ENCODE measurements at places on chromosomes 7 and 10. TPM values are rescaled to one million over a fixed set of nuclear protein-coding genes. Genes with fewer than 3 reads are reported as not detected.

DNA sequence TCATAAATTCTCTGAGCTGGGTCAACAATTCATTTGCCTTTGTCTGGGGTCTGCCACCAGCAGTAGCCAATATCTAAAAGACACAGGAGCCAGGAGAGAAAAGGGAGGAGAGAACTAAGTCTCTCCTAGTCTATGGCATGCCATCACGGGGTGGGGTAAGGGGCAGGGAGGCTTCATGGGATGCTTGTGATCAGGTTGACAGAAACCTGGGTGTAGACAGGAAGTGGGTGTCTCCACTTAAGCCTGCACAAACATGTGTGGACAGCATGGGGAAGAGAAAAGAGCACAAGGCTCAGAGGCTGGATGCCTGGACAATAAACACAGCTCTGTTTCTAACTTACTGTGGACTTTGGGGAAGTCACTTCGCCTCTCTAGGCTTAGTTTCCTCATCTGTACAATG is 11.5 kb upstream of the C10orf53 start:
- DNase-seq = no peak

DNA sequence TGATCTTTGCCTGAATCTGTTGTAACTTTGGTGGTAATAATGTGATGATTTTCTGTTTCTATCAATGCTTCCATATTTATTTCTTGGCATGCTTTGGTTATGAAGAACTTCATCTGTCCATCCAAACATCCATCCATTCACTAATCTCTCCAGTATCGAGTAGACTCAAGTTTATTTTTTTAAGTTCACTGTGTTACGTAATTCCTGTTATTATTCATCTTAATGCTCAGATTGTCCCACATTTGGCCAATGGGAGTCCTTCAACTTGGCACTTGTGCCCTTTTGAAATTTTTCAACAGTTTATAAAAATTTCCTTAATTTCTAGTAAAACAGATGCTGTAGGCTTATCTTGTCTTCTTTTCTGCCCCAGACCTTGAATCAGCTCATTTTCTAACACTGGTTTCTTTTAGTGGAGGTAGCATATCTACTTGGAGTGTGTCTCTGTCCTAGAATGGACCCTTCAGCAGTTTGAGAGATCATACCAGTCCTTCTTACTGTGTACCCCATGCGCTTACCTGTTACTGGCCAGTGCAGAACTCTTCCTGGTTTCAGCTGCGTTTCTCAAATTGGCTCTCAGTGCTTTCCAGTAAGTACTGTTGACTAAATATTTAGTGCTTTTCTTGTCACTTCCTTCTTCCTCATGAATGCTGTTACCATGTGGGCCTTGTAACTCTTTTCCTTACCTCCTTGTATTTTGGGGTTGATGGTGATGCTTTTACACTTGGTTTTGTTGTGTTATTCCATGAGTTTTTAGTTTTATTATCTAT is 100.8 kb downstream of the MLLT10 start:
- no peak for DNase-seq

GRCh38 chr10:7334642-7334964 is 76.2 kb downstream of the SFMBT2 start:
- DNase-seq = no peak

Gene SPDYE5
- 1.9 TPM for polyA plus RNA-seq

DNA sequence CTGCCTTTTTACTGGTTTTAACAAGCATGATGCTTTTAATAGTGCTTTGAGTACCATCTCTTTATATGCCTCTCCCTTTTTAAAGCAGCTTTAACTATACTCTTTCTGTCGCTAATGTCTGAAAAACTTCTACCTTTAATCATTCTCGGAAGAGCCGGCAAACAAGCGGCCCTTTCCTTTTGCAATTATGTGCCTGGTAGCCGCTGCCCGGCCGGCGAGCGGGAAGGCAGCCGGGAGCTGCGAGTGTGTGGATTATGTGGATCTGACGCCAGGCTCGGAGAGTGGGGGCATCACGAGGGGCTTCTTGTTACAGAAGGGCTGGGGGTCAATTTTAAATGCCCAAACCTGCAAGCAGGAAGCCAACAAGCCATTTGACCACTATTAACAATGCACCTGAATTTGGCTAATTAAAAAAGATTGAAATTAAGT is 120.9 kb downstream of the BUB3 start:
- no peak for DNase-seq

GRCh38 chr7:710161-710560 is 16.3 kb upstream of the DNAAF5 start:
- DNase-seq = no peak

GRCh38 chr10:85925201-85925750 is 441.3 kb downstream of the GRID1 start:
- no peak for DNase-seq

- no peak for DNase-seq
These were observed 319.4 kb upstream of the FZD8 start for GRCh38 chr10:35961501-35961900.

Gene SEPHS1
- 53.0 TPM for polyA plus RNA-seq

Gene LSM5
- 59.6 TPM for polyA plus RNA-seq

DNA sequence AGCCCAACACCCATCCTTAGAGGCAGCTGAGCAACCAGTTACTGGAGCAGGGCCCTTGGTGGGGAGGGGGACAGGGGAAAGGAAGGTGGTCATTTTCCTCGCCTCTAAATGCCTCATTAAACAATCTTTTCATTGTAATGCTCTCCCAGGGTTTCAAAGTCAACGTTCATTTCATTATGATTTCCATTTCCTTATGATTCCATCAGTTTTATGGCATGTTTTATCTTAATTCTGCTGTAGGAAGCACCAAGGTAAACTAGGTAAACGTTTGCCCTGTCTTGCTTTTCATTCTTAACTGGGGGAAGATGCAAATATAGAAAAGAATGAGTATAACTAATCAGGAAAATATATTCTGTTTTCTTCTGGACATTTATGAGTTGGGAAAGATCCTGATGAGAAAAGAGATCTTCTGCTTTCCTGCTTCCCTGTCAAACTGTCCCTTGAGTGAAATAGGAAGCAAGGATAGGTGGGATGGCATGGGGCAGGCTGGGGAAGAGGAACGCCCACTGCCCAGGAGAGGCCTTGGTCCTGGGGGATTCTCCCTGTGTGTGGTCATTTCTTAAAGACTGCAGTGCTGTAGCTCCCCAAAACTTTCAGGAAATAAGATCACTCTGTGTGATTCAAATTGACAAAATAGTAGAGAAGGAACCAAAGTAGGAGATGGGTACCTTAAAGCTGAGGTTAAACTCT is 20.5 kb upstream of the TMEM236 start:
- DNase-seq = no peak

DNA sequence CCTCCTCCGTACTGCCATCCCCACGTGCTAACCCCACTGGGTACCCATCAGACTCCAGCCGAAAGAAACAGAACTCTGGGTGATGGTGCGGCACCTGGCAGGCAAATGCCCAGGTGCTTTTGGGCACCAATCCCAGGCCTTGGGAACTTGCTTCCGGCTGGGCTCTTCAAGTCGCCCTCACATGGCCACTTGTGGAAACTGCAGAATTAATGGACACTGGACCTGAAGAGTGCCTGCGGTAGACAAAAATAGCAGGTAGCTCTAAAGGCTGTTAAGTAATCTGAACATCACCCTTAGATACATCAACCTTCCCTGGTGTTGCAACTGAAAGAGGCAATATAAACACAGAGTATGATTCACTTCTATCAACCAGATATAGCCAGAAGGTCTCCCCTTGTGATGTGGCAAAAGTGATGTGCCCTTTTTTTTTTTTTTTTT is 644.4 kb downstream of the GRM8 start:
- DNase-seq = no peak

Gene ZPBP
- not detected for polyA plus RNA-seq

DNA sequence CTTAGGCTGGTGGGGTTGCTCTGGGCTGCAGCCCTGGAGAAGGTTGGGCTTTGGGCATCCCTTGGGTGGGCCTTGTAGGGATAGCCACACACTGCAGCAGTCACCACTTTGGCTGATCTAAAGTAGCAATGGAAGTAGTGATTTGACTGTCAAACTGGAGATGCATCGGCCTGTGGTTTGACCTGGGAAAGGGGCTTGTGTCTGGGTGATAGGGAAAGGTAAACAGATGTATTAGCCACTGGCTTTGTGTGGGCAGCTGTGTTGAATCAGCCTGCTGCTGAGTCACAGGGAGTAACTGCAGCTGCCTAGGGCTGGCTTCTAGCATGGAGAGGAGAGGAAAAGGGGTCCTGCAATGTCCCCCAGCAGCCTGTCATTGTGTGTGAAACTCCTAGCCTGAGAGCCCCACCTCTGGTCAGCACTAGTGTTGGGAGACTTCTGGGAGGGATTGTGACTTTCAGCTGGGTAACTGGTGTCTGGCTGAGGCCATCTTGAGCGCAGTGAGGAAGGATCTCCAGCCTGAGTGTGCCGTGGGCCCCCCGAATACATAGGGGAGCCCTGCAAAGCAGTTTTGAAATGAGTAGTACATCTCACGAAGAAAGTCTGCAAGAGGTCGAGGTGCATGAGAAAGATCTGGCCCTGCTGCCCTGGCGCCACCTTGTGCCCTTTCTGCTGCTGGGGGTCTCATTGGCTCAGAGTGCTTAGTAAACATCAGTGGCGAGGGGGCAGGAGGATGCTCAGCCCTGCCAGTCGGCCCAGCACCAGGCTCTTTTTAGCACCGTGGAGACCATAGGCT is 117.3 kb downstream of the FANK1 start:
- DNase-seq = peak; percentile 28

- DNase-seq = no peak
These were observed 479.5 kb downstream of the TNS3 start for GRCh38 chr7:47102331-47102841.

- DNase-seq = no peak
These were observed 241.7 kb downstream of the GATA3 start for GRCh38 chr10:8296090-8296733.

Gene TMEM26
- polyA plus RNA-seq = 9.5 TPM

GRCh38 chr7:79430391-79430790 is 23.1 kb downstream of the MAGI2 start:
- no peak for DNase-seq

Gene CALHM1
- polyA plus RNA-seq = not detected

Gene FGL2
- 52.2 TPM for polyA plus RNA-seq

- no peak for DNase-seq
These were observed 205.7 kb downstream of the LHFPL3 start for GRCh38 chr7:104534149-104534548.

GRCh38 chr7:112266595-112267270 is 60.2 kb downstream of the ZNF277 start:
- no peak for DNase-seq

DNA sequence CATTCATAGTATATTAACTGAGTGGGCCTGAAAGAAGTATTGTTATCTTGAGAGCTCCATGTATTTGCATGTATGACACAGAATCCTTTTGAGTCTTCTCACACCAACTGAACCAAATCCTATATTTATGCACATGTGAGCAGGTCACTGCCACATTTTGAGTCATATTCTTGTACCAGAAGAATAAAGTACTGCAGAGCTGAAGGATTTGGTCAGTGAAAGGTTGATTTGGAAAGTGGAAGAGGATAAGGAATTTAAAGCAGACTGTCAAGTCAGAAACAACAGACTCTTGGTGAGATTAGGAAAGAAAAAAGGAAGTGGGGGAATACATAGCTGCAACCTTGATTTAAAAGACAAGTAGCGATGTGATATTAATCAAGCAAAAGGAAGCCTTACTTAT is 121.8 kb downstream of the ARID5B start:
- DNase-seq = no peak

Gene NRAP
- 10.8 TPM for polyA plus RNA-seq

GRCh38 chr10:95500097-95500496 is 61.1 kb downstream of the SORBS1 start:
- no peak for DNase-seq

Gene ZFAND4
- 10.5 TPM for polyA plus RNA-seq

GRCh38 chr7:40211276-40212003 is 76.6 kb downstream of the SUGCT start:
- DNase-seq = no peak

Gene ITPRID1
- 0.56 TPM for polyA plus RNA-seq

DNA sequence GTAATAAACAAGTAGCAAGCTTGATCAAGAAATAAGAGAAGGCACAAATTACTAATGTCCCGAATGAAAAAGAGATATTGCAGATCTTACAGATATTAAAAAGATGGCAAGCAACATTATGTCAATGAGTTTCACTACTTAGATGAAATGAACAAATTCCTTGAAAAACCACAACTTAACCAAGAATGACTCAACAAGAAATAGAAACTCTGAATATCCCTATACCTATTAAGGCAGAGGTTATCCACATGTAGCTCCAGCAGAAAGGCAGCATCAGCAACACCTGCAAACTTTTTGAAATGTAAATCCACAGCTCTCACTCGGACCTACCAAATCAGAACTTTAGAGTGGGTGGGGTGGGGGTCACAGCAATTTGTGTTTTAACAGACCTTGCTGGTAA is 33.6 kb downstream of the PDE1C start:
- DNase-seq = no peak

DNA sequence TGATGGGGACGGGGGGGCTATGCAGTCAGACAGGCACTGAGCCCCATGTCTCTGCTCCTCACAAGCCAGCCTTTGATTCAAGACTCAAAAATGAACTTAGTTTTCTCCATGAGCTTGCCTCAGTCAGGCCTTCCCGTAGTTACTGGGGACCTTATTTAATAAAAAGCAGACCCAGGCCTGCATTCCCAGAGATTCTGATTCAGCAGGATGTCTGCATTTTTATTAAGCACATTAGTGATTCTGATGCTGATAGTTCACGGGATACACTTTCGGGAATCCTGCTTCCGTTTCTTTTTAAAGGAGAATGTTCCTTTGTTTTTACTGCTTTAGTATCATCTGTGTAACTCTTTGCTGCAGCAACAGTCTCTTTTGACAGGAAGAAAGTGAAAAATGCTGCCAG is 28.3 kb upstream of the PLPP4 start:
- no peak for DNase-seq

DNA sequence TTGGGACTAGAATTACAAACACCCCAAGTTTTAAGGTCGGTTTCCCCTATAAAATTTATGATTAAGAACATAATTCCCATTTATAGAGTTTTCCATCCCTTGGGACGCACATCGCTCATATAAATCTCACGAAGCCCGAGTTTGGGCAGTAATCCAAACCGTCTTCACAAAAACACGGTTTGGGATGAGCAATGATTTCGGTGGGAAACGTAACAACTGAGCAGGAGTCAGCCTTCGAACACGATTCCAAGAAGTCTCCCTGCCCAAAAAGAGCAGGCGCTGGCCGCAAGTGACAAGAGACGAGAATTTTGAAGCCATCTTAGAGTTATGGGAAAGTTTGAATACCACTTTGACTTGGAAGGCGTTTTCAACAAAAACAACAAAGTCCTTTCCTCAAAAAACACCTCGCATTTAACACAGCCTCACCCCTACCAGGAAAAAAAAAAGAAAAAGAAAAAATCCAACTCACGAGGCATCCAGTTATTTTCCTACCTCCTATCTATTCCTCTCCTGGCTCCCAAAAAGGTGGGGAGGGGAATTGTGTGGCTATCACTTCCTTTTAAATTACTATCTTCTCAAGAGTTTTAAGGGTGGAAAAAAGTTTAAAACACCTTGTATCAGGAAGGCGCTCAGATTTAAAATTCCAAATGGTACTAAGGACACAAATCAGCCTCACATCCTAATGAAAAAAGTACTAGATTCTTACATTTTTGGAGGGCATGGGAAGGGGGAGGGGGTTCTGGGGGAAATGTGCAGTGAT is 1.6 kb downstream of the SEPHS1 start:
- peak; percentile 79 for DNase-seq

Measured in muscle of back (tissue), 13 donors.